CD4-positive, alpha-beta T cell treated with Interleukin-17A for 1 hour (primary cell): ENCODE measurements at places on chromosomes 5 and 9.
A peak's percentile ranks its signal among the peaks of the same experiment; 100 is the strongest.

DNA sequence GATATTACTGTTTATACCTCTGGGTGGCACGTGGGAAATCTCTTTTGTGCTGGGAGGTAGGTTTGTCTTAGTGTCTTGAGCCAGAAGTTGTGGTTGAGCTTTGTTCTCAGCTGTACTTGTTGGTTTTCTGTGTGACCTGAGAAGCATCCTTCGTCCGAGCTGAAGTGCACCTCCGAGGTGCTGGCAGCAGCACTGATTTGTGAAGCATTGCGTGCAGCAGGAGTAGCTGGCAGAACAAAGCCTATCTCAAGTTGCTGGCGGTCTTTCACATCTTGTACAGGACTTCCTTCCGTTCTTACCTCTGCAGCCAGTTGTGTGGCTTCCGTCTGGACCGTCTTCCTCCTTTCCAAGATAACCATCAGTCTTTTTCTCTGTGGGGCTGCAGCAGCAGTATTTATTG, 4.3 kb downstream of the PRRC2B start:
- DNase-seq: peak; percentile 85

GRCh38 chr9:124029617-124030016, 18.0 kb downstream of the LHX2 start:
- DNase-seq: no peak

GRCh38 chr5:151523335-151523734, 67.8 kb downstream of the FAT2 start:
- peak; percentile 43 for DNase-seq

- no peak for DNase-seq
Observed at GRCh38 chr5:169527066-169527465, 56.5 kb upstream of the SPDL1 start.

GRCh38 chr9:20630241-20630943, 8.1 kb upstream of the MLLT3 start:
- DNase-seq: no peak

- no peak for DNase-seq
Observed at GRCh38 chr9:36865731-36866635, 168.1 kb downstream of the PAX5 start.

DNA sequence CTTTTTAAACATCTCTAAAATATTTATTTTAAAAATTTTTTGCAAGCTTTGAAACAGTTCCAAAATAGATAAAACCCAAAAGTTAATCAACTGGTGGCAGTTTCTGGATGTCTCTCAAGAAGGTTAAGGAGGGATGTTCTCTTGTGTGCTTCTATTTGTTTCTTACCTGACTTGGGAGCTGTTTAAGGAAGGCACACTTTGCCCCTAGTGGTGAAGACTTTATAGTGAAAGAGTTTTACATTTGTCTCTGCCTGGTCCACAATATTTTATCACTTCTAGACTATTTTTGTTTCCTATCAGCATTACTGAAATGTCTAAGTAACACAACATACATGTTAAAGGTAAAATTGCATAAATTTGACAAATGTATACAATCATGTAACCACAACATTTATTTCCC, 552.8 kb downstream of the SEMA5A start:
- no peak for DNase-seq

DNA sequence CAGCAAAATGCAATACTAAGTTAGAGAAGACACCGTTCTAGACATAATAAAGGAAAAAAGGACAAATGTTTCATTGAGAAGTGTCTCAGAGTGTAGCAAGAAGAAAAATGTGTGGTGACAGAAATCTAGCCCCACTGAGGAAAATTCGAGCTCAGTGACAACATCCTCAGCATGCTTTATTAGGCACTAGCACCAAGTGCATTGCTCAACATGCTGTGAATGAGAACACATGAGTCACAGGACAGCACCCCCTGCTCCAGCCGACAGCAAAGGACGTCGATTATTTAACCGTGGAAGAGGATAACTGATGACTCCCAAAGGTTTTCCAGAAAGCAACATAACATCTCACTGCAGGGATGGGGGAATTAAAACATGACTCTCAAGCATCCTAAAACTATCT, 182.7 kb downstream of the GNAQ start:
- no peak for DNase-seq

DNA sequence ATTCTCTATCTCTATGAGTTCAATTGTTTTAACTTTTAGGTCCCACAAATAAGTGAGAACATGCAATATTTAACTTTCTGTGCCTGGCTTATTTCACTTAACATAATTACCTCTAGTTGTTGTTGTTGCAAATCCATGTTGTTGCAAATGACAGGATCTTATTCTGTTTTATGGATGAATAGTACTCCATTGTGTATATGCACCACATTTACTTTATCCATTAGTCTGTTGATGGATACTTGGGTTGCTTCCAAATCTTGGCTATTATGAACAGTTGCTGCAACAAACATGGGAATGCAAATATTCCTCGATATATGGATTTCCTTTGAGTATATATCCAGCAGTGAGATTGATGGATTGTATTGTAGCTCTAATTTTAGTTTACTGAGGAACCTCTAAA, 36.3 kb downstream of the MEGF9 start:
- DNase-seq: no peak

DNA sequence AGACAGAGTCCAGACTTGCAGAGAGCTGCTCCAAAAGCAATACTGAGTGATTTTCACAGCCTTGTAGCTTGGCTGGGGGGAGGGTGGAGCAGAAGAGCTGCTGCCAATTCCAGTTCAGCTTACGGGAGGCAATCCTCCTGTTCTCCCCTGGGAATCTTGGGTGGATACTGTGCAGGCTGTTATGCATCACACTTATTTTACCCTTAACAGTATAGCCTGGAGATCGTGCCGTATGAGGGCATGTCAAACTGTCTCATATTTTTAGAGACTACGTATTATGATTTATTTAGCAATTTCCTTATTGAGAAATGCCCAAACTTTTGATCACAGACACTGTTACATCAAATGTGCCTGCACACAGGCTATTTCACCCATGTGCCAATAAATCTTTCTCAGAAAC, 85.2 kb downstream of the BASP1 start:
- no peak for DNase-seq

DNA sequence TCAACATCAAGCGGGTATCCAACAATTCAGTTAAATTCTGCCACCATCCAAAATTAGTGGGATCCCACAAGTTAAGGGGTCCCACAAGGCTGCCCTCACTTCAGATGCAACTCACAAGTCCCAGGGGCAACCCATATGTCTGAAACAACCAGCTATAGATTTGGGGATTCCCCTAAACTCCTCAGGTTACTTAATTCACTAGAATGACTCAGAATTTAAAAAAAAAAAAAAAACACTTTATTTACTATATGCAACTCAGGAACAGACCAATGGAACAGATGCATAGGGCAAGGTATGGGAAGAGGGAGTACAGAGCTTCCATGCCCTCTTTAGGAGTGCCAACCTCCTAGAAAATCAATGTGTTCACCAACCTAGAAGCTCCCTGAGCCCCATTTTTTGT, 15.1 kb downstream of the AUH start:
- DNase-seq: no peak

- DNase-seq: no peak
Observed at GRCh38 chr9:32839013-32839885, 55.9 kb downstream of the TMEM215 start.

DNA sequence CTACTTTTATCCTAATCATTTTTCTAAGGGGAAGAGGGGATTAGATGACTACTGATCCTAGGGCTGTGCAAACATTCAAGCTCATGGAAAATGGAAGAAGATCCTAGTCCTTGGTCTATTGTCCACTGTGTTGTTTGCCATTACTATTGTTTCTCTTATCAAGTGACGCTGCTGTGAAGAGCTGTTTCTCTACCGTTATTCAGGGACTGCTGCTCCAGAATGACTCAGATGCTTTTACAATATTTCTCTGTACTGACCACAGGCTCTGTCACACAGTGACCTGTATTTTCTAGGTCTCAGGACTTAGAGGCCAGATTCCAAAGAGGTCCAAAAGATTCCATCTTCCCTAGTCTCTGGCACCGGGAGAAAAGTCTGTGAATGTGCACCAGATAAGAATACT, 159.5 kb upstream of the CHD1 start:
- DNase-seq: no peak

GRCh38 chr5:65816729-65817128, 94.7 kb downstream of the NLN start:
- DNase-seq: no peak

GRCh38 chr9:127426756-127427155, 2.6 kb downstream of the ZNF79 start:
- no peak for DNase-seq

DNA sequence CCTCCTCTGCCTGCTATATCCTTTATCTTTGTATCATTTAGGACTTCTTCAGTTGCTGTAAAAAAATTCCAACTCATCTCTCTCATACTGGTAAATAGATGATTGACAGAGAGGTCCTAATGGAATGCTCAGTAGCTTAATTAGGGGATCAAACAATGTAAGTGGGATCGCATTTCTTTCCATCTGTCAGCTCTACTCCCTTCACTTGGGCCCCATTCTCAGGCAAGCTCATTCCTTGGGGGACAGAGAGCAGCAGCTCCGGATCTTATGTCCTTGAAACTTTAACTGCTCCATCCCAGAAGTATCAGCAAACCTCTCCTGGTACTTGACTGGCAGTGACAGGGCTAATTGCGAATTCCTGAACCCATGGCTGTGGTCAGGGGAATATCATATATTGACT, 146.7 kb downstream of the YTHDC2 start:
- DNase-seq: no peak

DNA sequence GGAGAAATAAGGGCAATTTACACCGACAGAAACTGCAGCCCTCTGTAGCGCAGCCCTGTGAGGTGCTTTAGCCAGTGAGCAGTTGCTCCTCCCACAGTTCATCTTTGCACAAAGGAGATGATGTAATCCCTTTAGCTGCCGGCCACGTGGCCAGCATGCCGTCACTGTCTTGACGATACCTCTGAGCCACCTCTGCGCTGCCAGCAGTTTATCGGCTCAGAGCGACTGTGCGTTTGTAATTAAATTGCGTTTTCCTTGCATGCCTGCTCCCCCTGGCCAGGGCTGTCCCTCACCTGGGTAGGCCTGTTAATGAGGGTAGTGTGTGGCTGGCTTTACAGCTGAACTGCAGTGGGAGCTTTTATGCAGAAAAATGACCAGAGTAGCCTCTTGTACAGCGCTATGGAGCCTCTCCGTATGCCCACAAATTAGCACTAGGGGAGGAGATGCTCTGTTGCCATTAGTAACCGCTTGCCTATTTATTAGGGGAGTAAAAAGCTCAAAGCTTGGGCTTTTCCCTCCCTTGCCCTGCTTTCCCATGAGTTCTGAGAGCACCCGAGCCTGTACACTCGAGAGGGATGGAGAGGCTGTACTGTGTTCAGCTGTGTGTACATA, 107.0 kb downstream of the TRIO start:
- DNase-seq: no peak

GRCh38 chr5:44869928-44870327, 61.2 kb downstream of the MRPS30 start:
- no peak for DNase-seq

DNA sequence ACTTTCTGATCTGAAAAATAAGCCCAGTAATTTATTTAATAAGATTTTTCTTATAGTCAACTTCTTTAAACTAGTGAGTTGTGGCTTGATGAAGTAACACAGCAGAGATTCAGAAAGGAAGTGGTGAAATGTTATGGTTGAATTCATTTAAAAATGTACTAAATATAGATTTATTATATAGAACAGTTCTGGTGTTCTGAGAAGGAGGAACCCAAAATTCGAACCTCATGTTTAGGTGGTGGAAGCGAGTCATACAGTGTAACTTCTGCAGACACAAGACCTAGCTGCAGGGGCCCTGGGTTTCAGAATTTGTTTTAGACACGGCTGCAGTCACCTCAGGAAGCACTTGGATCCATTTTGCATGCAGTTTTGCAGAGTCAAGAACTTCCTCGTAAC, 188.2 kb downstream of the TRIO start:
- peak; percentile 22 for DNase-seq

GRCh38 chr9:134103391-134103998, 32.4 kb upstream of the WDR5 start:
- no peak for DNase-seq

DNA sequence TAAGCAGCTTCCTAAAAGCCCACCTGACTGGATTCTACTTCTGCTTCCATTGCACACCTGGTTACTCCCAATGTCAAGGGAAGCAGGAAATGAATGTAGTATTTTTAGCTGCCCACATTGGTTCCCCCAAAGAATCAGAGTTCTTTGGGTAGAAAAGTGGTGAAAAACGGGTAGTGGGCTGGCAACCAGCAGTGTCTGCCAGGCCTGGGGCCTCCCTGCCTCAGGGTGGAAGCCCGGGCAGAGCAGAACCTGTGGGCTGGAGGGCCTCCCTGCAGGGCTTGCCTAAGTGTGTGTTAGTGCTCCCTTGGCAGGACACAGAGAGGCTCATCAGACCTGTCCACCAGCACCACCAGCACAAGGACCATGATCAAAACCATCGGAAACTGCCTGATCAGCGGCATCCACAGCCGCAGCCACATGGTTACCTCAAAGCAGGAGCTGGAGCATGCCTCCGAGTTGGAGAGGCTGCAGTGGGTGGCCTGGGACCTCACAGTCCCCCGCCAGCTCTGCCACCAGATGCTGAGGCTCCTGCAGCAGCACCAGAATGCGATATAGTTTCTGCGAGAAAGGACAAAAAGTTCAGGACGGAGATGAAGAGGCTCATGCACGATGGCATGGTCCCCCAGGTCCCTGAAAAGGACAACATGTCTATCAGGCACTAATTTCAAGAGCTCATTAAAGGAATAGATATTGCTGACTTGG, 72.2 kb downstream of the PTPDC1 start:
- DNase-seq: no peak

- no peak for DNase-seq
Observed at GRCh38 chr9:95090023-95090791, 227.3 kb downstream of the FANCC start.

DNA sequence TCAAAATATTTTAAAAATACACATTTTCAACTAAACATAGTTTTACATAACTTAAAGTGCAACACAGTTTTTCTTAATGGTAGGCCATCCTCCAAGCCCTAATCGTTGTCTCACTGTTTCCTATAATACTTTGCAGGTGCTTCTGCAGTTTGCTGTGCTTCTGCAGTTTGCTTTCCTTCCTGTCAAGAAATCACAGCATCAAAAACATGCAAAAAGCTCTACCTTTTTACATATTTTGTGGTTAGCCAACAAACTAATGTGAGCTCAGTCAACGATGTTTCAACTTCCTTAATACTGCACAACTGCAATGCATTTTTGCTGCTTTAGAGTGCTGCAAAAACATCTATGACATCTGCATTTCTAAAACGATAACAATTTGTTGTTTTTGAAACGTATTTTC, 25.2 kb downstream of the EMB start:
- DNase-seq: peak; percentile 67

GRCh38 chr9:134203224-134203623, 38.9 kb upstream of the RNU6ATAC start:
- DNase-seq: no peak

DNA sequence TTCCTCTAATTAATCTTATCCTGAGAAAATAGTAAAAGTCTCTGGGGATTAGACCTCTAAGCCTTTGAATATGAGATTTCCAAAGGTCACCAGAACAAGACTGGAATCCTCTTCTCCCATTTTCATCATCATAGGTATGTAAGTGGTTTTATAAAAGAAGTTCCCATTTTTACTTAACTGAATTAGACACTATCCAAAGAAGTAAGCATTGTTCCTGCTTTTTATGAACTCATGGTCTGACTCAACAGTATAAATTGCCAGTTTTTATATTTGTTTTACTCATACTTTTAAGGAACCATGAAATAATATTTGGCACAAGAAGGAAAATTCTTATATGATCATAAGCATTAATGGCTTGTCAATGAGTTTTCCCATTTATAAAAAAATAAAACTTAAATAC, 167.1 kb upstream of the ADRA1B start:
- no peak for DNase-seq

- DNase-seq: no peak
Observed at GRCh38 chr5:10626473-10627013, 62.7 kb downstream of the ANKRD33B start.

- no peak for DNase-seq
Observed at GRCh38 chr9:34034698-34035065, 14.0 kb downstream of the UBAP2 start.
